Right renal pelvis (tissue), 4 donors: ENCODE measurements at places on chromosomes 2 and 18.

- DNase-seq = no peak
These were observed 1.0 kb downstream of the PLEKHB2 start for GRCh38 chr2:131105950-131106801.

DNA sequence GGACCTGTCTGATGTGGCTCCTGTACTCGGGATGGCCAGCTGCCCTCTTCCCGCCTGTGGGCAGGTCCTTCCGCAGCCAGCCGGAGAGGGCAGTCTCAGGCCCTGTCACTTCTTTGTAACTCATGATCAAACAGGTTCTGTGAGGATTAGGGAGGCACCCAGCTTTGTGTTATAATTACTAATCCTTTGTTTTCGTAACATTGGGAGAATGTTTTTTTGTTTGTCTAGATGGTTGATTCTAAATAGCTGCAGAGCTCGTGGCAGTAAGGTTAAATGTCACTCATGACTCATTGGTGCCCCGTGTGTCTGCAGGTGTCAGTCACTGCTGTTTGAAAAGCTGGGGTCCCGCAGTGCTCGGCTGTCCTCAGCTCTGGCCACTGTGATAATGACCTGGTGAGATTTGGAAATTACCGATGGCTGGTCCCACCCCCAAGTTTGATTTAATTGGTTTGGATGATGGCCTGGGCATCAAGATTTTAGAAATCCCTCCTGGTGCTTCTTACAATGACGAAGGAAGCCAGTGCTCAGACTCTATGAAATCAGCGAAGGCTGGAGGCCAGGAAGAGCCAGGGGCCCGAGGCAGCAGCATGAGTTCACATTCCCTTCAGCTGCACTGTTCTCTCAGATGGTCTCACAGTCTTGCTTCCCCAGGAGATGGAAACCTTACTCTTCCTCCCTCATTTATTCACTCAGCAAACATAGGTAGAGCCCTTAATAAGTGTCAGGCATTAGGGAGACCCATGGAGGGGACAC, 172.8 kb downstream of the VAPA start:
- no peak for DNase-seq

DNA sequence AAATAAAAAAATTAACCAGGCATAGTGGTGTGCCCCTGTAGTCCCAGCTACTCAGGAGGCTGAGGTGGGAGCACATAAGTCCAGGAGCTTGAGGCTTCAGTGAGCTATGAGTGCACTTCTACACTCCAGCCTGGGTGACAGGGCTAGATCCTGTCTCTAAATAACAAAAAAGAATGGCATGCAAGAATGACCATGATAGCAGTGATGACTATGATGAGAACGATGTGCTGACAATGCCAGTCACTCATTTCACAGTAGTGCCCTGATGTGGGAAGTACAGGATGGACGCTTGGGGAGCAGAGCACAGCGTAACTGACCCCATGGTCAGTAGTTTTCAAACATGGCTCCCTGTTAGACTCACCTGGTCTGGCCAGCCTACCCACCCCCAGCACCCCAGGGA, 139.1 kb downstream of the VAPA start:
- no peak for DNase-seq

DNA sequence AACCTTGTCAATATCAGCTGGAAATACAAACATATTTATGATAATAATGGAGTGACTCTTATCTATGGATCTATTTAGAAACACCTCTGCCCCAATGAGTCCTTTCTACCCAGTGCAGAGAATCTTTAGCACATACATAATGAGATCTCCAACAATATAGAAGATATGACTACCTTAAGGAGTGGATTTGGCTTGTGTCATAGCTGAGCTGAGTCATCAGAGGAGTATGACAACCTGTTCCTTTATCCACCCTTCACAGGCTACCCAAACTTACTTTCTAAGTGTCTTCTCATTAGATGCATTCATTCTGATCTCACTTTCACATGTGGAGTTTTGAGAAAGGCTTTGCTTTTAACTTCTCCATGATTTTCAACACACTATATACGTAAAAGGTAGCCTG, 1218.9 kb downstream of the DSC3 start:
- no peak for DNase-seq

- no peak for DNase-seq
These were observed 407.1 kb downstream of the CDH19 start for GRCh38 chr18:66196805-66197204.

- no peak for DNase-seq
These were observed 29.4 kb downstream of the PSTPIP2 start for GRCh38 chr18:46042571-46043123.

DNA sequence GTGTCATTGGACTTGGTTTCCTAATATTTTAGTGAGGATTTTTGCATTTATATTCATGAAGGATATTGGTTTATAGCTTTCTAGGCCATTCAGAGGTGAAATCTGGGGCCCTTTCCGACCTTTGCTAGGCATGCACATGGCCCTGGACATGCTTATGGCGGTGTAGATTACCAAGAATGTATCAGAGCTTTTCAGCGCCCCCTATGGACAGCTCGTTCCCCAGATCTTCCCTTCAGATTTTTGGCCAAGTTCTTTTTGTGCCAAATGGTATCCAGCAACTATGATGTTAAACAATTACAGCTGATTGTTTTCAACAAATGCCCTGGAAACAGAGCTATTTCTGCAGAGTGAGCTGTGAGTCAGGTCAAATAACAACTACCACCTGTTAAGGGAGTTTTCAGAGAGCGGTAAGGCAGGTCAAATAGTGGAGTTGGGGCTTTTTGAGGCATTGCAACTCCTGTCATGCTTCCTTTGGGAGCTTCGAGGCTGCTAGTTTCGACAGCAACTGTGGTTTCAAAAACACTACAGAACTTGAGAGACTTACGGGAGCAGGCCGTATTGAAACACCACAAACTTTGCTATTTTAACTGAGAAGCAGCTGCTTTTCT, 188.3 kb downstream of the ZNF516 start:
- DNase-seq = no peak

GRCh38 chr2:26557244-26557925, 79.5 kb upstream of the OTOF start:
- no peak for DNase-seq

GRCh38 chr2:190718652-190719526, 70.0 kb downstream of the NAB1 start:
- no peak for DNase-seq

- DNase-seq = no peak
These were observed 291.5 kb upstream of the CCDC68 start for GRCh38 chr18:55250768-55251173.

DNA sequence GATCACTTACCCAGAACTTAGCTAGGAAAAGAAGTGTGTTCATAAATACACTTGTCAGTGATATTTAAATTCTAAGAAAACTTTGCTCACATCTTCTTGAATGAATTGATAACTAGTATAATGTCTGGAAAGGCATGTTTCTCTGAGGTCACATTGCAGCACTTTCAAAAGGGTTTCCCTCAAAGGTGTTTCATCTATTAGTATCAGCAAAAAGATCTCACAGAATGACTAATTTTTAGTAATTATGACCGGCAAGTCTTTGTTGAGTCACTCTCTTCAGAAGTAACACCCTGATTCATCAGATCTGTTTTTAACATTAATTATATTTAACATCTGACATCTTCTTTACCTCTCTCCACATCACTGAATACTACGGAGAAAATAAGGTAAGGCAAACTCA, 222.3 kb downstream of the IKZF2 start:
- DNase-seq = no peak

- DNase-seq = no peak
These were observed 359 bp downstream of the TGFBRAP1 start for GRCh38 chr2:105329197-105329554.

DNA sequence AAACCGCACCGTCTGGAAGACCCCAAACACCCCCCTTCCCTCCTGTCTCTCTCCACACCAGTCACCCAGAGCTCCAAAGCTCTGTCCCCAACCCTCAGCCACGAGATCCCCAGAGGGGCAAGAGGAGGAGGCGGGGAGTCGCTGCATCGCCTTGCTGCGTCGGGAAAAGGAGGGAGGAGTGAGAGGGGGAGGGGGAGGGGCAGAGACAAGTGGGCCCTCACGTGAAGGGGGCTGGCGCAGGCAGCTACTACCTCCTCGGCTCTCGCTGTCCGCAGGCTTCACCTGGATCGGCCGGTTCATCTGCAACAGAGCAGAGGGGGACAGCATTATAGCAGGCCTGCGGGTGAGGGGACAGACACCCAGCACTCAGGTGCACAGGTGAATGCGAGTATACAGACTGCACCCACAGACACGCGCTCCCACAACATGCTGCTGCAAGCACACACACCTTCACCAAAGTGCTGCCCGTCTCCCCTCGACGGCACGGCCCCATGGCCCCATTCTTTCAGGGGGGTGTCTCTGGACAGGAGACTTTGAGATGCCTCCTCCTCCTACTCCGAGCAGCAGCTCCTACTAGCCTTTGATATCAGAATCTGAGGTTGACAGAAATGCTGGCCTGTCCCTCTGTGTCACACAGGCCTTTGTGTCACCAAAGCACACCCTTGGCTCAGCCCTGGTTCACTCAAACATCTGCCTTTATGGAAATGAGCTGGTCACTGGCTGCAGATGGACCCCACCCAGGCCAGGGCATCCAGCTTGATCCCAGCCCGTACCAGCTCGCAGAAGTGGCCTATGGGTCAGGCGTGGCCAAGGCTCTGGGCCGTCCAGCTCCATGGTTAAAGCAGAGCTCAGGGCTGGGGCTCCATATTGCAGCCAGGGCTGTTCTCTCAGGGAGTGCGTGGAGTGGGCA, 243.8 kb downstream of the CELF4 start:
- no peak for DNase-seq

DNA sequence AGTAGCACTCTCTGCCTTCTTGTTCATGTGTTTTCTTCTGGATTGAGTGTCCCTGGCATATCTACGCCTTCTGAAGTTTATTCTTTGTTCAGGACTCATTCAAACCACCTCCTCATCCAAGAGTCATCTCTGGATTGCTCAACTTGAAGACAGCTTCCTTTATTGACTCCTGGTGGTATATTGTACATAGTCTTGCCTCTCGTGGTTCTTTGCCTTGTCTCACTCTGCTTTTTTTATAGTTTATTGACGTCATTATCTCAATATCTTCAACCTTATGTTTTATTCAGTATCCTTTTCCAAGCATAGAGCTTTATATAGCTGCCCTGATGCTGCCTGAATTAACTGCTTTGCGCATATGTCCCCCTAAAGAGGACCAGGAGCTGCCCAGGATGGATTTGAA, 161.7 kb downstream of the INSIG2 start:
- DNase-seq = no peak

- DNase-seq = no peak
These were observed 42.1 kb downstream of the SRBD1 start for GRCh38 chr2:45568935-45569334.

DNA sequence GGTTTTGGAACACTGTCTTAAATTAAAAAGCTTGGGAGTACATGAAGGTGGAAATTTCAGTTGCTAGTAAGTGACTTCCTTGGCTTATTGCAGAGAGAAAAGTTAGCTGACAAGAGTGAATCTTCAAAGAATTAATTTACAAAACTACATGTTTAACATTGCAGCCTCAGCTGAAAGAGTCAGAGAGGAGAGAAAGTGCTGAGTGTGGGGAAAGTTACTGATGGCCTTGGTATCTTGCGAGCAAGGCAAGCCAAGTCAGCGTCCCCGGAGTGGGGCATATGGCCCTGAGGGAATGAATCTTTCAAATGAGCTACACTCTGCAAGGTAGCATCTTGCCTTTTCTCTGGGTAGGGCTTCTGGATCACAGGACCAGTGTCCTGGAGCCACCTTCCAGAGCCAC, 131.3 kb downstream of the LPIN1 start:
- no peak for DNase-seq

DNA sequence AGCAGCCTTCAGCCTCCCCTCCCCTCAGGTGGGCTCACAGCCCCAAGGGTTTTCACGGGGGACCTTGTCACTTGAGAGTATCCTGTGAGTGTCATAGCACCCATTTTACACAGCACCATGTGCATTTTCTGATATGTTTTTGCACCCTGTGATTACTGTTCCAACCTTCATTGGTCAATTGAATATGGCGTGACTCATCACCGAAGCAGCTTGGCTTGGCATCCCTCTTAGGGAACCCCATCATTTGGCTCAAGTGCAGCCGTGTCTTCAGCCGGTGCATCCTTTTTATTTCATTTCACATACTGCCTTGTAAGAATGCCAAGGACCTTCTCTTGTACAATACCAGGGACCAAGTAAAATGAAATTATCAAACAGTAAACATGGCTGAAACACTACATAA, 57.6 kb downstream of the NPAS2 start:
- DNase-seq = no peak

DNA sequence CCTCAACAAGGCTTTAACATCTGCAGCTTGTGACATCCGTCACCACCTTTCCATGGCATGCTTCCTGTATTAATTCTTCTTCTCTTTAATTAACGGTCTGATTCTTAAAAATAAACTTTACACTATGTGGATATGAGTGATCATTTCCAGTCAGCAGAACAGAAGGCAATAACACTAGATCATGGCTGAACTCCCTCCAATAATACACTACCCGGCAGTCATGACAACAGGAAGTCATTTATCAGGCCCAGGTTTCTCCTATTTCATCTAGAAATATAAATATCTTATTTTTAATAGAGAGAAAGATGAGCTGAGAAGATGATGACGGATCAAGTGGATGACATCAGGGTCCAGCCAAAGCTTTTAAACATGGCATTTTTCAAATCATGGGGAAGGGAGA, 792.2 kb downstream of the SLC4A3 start:
- no peak for DNase-seq

- DNase-seq = no peak
These were observed 17.4 kb downstream of the LDLRAD4 start for GRCh38 chr18:13235981-13236380.

DNA sequence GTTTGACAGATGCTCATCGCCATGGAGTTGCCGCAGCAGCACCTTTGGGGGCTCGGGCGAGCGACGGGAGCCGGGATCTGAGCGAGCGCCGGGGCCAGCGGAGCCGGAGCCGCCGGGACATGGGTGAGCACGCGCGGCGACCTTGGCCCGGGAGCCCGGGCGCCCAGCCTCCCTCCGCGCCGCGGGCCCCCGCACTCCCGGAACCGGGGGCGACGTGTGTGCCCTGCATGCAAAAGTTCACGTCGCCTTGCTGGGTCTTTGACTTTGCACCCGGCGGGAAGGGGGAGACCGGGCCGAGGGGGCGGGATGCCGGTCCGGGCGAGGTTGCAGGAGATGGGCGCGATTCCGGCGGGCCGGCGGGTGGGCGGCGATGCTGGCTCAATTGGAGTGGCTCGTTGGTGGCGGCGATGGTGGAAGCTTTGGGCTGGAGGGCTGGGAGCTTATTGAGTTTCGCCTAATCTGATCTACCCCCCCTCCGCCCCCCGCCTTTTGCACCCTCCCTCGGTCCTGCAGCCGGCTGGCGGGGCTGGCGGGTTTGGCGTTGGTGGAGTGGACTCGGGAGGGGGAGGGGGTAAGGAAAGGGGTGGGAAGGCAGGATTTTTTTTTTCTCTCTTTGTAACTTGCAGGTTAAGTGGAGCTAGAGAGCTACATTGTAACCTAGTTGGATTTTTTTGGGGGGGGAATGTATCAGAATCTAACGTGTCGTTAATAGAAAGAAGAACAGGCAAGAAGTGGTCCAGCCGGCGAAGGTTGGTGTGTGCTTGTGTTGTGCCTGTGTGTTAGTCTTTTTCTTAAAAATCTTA, at the start of gene SETBP1:
SETBP1 (plus strand) TSS at position 616 of the 803 bp plus-strand sequence. CDS start 20,459 bp downstream, outside the sequence.
- no peak for DNase-seq

DNA sequence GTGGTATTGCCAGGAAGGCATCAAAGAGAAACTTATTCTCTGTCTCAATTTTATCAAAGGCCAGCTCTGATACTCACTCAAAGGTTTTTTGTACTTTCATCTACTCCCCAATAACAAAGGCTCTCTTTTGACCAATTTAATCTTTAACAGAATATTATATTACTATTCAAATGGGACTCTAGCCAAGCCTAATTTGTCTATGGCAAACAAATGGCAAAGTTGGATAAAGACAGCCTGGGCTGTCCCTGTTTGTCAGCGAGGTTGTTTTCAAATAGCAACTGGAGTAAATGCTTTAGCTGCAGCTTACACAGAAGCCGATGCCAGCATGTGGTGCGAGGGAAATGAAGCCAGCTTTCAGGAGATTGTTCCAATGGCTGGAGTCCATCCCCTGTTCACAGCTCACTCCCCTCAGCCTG, 80.1 kb upstream of the CTNNA2 start:
- DNase-seq = no peak
